ENCODE measurements at places on chromosomes 11 and 22.

DNA sequence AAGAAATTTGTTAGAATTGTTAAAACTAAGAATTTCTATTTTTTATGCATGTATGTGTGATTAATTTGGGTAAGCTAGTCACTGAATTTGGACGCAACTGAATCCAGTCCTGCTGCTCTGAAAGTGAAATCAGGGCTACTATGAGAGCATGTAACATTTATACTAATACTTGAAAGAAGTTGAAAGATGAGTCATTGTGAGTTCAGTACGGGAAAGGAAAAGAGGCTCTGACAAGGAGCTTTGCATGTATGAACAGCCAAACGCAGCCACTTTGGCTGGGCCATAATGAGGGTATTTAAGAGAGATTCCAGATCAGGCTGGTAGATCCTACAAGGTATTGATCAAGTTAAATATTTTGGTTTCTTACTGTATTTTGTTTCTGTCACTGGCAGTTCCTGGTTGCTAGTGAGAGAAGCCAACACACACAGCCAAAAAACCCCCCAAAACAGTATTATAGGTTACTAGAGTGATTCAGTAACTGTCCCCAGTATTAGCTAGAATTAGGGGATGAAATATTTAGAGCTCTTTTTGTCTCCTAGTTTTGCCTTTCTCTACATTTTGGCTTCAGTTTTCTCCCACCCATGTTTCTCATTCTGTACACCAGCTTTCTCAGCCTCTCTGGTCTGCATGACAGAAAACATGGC, 14.1 kb downstream of the AASDHPPT start:
- H3K4me1 ChIP-seq: peaks cover 49% of the 10 kb centered on the region
- peaks cover 97% of the 10 kb centered on the region for H3K36me3 ChIP-seq
- no peak for DNase-seq
- H3K27ac ChIP-seq: peak overlapping the region; percentile 4

GRCh38 chr11:15843309-15843872, 513.0 kb downstream of the SOX6 start:
- H3K36me3 ChIP-seq: no peaks in the 10 kb centered on the region
- no peak overlapping the region for H3K4me3 ChIP-seq
- DNase-seq: no peak
- no peak overlapping the region for H3K27ac ChIP-seq
- no peaks in the 10 kb centered on the region for H3K27me3 ChIP-seq

DNA sequence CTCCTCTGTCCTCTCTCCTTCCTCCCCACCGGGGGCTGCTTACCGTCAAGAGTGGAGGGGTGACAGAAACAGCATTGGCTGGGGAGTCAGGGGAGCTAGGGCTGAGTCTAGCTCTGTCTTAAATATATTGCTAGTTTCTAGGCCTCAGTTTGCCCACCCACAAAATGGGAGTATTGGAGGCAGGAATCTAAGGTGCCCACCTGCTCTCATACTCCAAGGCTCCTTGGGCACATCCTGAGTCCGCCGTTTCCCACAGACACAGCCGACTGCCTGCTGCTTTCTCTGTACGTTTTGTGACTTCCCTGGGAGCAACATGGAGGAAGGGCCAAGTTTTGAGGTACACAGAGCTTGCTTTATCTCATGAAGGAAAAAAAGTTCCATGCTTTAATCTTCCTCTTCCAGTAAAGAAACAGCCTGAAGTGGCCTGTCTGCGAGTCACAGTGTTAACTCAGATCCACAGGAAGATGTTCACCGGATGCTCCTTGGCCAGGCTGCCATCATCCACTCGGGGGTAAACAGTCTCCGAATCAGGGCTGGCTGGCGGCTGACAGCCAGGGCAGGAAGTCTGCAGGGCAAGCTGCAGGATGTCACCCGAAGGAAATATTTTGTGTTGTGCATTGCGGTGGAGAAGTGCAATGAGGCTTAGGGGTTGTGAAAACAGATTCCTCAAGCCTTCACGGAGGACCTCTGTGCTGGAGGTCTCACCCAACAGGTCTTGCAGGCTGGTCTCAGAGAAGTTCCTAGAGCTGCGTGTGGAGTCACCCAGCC, 11.0 kb upstream of the CERK start:
- no peak overlapping the region for H3K27ac ChIP-seq
- H3K4me3 ChIP-seq: no peak overlapping the region
- no peaks in the 10 kb centered on the region for H3K36me3 ChIP-seq
- no peaks in the 10 kb centered on the region for H3K27me3 ChIP-seq
- peaks cover 8% of the 10 kb centered on the region for H3K4me1 ChIP-seq

- H3K36me3 ChIP-seq: no peaks in the 10 kb centered on the region
- H3K27me3 ChIP-seq: no peaks in the 10 kb centered on the region
- H3K27ac ChIP-seq: no peak overlapping the region
- no peak overlapping the region for H3K4me3 ChIP-seq
These were observed 141.2 kb downstream of the CWF19L2 start for GRCh38 chr11:107316426-107316825.

GRCh38 chr11:14331476-14332136, 27.4 kb downstream of the RRAS2 start:
- no peak for DNase-seq
- no peak overlapping the region for H3K27ac ChIP-seq
- H3K4me3 ChIP-seq: no peak overlapping the region
- H3K27me3 ChIP-seq: no peaks in the 10 kb centered on the region

GRCh38 chr11:9787981-9788521, 124.2 kb downstream of the SWAP70 start:
- no peak for DNase-seq
- H3K27me3 ChIP-seq: no peaks in the 10 kb centered on the region
- no peak overlapping the region for H3K27ac ChIP-seq

DNA sequence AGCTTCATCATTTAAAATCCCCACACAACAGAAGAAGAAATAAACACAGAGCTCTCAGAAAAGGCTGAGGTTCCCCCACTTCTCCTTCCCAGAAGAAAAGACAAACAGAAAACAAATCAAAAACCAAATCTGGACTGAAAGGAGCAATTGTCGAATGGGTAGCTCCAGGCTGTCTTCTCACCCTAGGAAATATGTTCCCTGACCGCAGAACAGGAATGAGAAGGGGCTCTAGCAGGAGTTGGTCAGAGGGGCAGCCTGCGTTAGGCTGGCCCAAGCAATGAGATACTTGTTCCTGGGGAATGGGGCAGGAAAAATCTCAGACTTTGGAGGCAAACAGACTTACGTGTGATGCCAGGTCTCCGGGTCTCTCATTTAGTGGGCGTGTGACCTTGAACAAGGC, 562.6 kb upstream of the CADM1 start:
- no peaks in the 10 kb centered on the region for H3K36me3 ChIP-seq
- no peaks in the 10 kb centered on the region for H3K27me3 ChIP-seq
- no peak for DNase-seq
- H3K4me1 ChIP-seq: no peaks in the 10 kb centered on the region
- no peak overlapping the region for H3K27ac ChIP-seq

Measured in RWPE2 (cell line).